Activated CD8-positive, alpha-beta memory T cell treated with anti-CD3 and anti-CD28 coated beads, Interleukin-2, amount 50 U/mL, for 48 hours (primary cell): ENCODE measurements at places on chromosomes 4 and X.

DNA sequence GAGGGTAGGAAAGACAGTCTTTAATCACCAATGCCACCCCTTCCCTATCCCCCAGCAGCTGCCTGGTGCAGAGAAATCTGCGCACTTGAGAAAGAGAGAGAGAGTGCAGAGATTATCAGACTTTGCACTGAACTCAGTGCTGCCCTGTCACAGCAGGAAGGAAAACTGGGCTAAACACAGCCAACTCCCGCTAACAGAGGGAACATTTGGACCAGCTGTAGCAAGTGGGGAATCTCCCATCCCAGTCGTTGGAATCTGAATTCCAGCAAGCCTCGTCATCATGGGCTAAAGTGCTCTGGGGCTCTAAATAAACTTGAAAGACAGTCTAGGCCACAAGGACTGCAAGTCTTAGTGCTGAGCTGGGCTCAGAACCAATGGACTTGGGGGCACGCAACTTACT is 168.7 kb downstream of the DLG3 start:
- no peak for DNase-seq

GRCh38 chr4:183905593-183906488 is 734 bp downstream of the STOX2 start:
- DNase-seq, result peak; percentile 53

GRCh38 chr4:138078751-138079520 is 163.2 kb downstream of the SLC7A11 start:
- no peak for DNase-seq

DNA sequence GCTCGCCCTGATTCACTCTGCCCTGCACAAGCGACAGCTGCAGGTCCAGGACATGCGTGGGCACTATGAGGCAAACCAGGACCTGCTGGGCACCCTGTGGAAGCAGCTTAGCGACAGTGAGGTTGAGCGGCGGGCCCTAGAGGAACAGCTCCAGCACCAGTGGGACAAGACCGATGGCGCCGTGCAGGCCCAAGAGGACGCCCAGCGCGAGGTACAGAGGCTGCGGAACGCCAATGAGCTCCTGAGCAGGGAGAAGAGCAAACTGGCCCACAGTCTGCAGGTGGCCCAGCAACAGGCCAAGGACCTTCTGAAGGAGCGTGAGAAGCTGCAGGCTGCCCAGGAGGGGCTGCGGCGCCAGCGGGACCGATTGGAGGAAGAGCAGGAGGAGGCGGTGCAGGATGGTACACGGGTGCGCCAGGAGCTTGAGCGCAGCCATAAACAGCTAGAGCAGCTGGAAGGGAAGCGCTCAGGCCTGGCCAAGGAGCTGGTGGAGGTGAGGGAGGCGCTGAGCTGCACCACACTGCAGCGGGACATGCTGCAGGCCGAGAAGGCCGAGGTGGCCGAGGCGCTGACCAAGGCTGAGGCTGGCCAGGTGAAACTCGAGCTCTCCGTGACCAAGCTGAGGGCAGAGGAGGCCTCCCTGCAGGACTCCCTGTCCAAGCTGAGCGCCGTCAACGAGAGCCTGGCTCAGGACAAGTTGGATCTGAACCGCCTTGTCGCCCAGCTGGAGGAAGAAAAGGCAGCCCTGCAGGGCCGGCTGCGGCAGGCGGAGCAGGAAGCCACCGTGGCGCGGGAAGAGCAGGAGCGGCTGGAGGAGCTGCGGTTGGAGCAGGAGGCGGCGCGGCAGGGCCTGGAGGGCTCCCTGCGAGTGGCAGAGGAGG is 12.8 kb downstream of the SMIM10L2A start:
- no peak for DNase-seq

GRCh38 chrX:23478056-23478455 is 143.4 kb downstream of the PTCHD1 start:
- no peak for DNase-seq

DNA sequence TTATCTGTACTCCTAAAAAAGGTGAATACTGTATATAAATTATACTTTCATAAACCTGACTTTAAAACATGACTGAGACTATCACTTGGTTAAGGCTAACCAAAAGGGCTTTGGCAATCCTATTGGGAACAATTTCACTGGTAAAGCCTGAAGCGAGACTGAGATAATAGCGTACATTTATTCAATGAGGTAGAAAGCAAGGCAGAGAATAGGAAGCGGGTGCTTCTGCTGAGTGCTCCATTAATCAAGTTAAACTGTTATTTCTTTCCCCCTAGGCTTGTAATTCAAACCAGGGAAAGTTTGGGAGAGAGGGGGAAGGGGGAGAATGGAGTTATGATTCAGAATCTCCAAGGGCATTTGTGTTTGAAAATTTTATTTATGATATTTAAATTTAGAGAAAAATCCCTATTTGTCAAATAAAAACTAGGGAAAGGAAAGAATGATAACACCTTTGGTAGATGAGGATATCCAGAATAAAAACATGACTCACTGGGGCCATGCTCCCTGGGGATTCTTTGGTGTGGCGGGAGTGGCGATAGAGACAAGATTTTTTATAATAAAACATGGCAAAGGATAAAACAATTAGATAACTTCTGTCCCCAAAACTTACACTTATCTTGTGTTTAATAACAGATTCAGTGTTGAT is 34.6 kb upstream of the SORBS2 start:
- DNase-seq, result no peak

GRCh38 chr4:155468282-155468681 is 91.5 kb upstream of the MAP9 start:
- no peak for DNase-seq
